ENCODE measurements at places on chromosomes 3 and 15.

GRCh38 chr3:128987302-128988100, 6.4 kb downstream of the CFAP92 start:
- DNase-seq = no peak

GRCh38 chr15:50134524-50135024, 15.5 kb upstream of the ATP8B4 start:
- no peak for DNase-seq

GRCh38 chr15:74540161-74540760, 759 bp upstream of the ARID3B start:
- DNase-seq = no peak

DNA sequence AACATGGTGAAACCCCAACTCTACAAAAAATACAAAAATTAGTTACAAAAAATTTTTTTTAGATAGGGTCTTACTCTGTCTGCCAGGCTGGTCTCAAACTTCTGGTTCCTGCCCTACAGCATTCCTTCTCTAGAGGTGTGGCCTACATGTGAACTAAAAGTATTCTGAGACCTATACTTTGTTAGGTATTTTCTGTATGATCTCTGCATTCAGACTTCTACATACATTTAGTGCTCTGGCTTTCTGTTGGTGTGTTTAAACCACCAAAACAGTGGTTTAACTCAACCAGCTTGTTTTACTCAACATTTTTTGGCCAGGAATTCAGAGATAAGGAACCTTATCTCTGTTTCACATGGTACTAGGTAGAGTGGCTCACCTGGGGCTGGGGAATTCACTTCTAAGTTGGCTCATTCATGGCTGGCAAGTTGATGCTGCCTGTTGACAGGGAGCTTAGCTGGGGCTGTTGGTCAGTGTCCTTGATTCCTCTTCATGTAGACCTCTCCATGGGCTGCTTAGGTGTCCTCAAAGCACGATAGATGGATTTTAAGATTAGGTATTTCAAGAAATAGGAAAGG, 41.4 kb upstream of the BSN start:
- no peak for DNase-seq

DNA sequence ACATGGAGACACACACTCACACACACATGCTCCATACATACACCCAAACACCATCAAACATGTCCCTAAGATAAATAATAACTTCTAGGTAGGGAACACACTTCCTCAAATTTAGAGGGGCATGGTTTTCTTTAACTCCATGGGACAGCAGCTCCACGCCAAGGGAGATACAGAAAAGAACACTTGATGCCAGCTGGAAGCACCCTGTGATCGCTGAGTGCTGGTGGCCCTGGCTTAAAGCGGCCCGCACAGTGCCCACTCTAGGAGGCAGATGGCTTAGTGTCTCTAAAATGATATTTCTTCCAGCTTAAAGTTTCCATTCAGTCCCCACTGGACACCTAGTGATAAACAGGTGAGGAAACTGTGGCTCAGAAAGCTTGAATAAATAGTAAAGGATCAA, 232.9 kb downstream of the UACA start:
- DNase-seq = no peak

DNA sequence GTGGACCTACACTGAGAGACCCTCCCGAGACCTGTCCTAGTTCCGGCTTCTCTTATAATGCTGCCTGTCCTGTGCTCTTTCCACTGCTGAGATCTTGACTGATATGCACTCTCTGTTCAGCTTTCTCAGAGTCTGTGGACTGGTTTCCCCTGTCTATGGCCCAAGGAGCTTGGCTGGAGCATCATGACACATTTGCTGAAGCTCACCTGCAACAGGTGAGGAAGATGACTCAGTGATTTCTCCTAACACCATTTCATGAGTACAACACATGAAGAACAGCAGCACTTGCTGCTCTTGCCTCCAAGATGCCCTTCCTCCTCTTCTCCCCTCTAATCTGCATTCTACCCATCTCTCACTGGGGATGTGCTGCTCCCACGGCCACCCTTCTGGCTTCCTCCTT, 92.1 kb downstream of the DUT start:
- DNase-seq = no peak

DNA sequence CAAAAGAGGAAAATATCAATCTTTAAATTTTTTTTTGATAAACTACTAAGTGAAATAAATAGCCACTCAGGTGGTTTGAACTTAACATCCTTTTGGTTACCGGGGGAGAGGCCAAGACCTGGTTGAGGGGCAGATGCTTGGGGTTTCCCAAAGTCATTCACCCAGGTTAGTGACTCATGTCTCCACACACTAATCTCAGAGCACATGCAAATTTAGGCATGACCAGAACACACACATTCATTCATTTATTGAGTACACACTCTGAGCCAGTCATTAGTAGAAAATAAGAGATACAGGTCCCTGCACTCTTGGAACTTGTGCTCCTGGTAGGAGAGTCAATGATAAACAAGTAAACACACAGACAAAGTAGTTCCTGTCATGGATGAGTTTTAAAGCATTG, 7.3 kb downstream of the ILDR1 start:
- DNase-seq = no peak

- DNase-seq = no peak
These were observed 107.6 kb upstream of the ZBTB20 start for GRCh38 chr3:115254492-115255196.

GRCh38 chr3:125443923-125444322, 68.8 kb upstream of the ZNF148 start:
- no peak for DNase-seq

- DNase-seq = no peak
These were observed 2.6 kb upstream of the HHATL start for GRCh38 chr3:42705058-42705767.

GRCh38 chr3:49701388-49702077, 12.2 kb downstream of the RNF123 start:
- DNase-seq = no peak

DNA sequence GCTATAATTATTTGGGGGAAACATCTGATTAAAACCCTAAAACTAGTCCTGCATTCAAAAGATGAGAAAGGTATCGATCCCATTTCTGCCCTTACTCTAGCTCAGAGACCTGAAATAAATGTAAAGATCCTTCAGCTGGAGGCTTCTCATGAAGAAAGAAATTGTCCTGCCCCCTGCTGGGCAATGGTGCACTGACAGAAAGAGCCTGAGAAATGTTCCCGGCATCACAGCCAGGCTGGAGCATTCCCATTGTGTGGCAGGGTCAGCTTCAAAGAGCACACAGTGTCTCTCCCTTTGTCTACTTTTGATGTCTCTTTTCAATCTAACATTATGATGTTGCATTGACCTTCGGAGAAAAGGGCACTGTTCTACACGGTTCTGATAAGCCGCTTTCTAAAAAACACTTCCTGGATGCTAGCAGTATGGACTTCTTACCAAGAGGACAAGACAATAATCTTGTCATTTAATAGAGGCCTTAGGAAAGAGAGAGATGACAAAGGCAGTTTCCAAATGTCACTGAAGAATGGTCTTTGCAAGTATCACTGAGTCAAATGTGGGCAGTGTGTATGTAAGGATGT, 287.5 kb downstream of the MAGI1 start:
- DNase-seq = no peak

GRCh38 chr3:119589102-119589773, 8.4 kb upstream of the PLA1A start:
- no peak for DNase-seq

- no peak for DNase-seq
These were observed 28.7 kb downstream of the TLE3 start for GRCh38 chr15:70068783-70069565.

DNA sequence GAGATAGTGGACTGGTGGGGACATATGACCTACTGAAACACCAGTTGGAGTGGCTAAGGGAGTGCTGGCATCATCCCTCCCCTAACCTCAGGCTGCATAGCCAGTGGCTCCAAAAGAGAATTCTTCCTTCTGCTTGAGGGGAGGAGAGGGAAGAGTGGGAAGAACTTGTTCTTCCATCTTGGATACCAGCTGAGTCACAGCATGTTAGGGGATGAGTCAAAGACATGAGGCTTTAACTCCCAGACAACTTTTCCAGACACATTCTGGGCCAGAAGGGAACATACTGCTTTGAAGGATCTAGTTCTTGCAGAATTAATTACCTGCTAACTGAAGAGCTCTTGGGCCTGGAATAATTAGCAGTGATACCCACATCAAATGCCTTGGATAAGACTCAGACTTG, 36.8 kb upstream of the PEX5L start:
- DNase-seq = no peak

- no peak for DNase-seq
These were observed 5.4 kb upstream of the FBN1 start for GRCh38 chr15:48650931-48651330.

- no peak for DNase-seq
These were observed 115.2 kb downstream of the CADM2 start for GRCh38 chr3:85074003-85074402.

GRCh38 chr3:158977497-158977896, 175.6 kb downstream of the MFSD1 start:
- DNase-seq = no peak

- DNase-seq = no peak
These were observed 151.5 kb upstream of the C2CD4B start for GRCh38 chr15:62316413-62317060.

Data from stimulated activated CD4-positive, alpha-beta T cell treated with anti-CD3 and anti-CD28 coated beads, Interleukin-2, amount 100 ng/mL, for 4 hours (primary cell).